ENCODE measurements at places on chromosomes 11 and 22. TPM values are rescaled to one million over a fixed set of nuclear protein-coding genes. Genes with fewer than 3 reads are reported as not detected.

GRCh38 chr11:77124488-77124887 lies 3.6 kb upstream of the MYO7A start:
- no peak for DNase-seq

- DNase-seq, result no peak
These were observed 73.2 kb downstream of the DBX1 start for GRCh38 chr11:20087118-20087521.

- DNase-seq, result no peak
These were observed 715.1 kb upstream of the API5 start for GRCh38 chr11:42596576-42597145.

DNA sequence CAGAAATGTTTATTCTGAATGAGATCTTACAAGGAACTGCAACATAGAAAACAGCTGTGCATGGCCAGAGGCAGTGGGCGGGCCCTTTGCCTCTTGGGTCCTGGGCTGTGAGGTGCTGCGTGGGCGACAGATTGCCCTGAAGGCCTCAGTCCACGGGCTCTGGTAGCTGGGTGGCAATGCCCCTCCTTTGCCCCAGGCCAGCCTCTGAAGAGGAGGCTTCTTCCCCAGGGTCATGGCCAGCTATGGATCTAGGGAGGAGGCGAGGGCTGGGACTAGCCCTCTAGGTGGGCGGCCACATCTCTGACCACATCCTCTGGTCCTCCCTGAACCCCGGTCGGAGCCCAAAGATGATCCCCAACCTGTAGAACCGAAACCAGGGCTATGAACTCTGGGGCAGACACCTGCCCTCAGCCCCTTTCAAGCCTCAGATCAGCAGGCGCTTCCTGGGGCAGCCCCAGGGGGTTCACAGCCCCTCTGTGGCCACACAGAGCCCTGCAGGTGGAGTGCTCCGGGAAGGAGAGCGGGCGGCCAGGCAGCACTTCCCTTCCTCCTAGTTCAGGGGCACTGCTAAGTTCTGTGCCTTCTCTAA lies 6.6 kb upstream of the CDC42BPG start:
- no peak for DNase-seq

- peak; percentile 76 for DNase-seq
These were observed at the start of gene NRXN2 for GRCh38 chr11:64723117-64723906. Gene NRXN2 (minus strand): TSS chr11:64723197. CDS start chr11:64713699, 9,498 bp downstream.

GRCh38 chr22:36991206-36991605 lies 28.0 kb downstream of the TST start:
- no peak for DNase-seq

GRCh38 chr11:128919216-128919615 lies 23.5 kb downstream of the TP53AIP1 start:
- DNase-seq, result no peak

GRCh38 chr11:43567396-43567975 lies 113.1 kb upstream of the HSD17B12 start:
- no peak for DNase-seq

DNA sequence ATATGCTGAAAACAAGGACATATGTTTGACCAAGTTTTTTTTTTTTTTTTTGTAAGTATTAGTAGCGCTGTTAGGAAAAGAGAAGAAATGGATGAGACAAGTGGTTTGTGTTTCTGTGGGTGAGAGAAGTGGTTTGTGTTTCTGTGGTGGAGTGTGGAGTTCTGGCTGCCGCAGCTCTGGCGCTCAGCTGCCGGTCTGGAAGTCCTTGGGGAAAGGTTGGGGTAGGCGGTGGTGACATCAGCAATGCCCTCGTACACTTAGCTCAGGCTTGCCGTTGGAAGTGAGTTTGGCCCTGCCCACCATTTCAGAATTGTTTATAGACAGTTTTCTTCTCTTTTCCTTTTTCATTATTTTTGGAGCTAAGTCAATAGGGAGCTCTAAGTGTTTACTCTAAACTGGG lies 116.6 kb downstream of the TBC1D22A start:
- no peak for DNase-seq

DNA sequence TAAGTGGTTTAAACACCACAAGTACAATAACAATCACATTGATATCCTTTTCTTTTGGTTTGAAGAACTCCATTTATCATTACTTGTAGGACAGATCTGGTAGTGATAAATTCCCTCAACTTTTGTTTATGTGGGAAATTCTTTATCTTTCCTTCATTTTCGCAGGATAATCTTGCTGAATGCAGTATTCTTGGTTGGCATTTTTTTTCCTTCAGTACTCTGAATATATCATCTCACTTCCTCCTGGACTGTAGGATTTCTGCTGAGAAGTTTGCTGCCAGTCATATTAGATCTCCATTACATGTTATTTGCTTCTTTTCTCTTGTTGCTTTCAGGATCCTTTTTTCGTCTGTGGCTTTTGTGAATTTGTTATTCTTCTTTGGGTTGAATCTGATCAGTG lies 179.0 kb upstream of the PLET1 start:
- DNase-seq, result no peak

GRCh38 chr11:119878990-119879389 lies 150.0 kb upstream of the NECTIN1 start:
- DNase-seq, result no peak

- DNase-seq, result no peak
These were observed 10.3 kb downstream of the CBX7 start for GRCh38 chr22:39142088-39142680.

DNA sequence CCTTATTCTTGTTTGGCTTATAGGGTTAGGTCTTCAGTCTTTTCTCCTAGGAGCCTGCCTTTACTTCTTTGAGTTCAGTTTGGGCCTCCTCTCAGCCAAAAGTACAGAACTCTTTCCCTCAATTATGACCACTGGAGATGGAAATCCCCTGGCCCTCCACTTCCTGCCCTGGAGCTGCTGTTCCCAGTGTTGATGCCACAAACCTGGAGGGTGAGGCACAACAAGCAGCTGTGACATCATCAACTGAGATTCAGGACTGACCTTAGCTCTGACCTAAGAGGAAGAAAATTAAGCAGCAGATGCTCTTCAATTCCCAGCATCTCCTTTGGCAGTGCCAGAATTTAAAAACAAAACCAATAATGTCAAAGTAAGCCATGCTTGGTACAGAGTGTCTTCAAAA lies 3.0 kb downstream of the ABTB2 start:
- DNase-seq, result no peak

DNA sequence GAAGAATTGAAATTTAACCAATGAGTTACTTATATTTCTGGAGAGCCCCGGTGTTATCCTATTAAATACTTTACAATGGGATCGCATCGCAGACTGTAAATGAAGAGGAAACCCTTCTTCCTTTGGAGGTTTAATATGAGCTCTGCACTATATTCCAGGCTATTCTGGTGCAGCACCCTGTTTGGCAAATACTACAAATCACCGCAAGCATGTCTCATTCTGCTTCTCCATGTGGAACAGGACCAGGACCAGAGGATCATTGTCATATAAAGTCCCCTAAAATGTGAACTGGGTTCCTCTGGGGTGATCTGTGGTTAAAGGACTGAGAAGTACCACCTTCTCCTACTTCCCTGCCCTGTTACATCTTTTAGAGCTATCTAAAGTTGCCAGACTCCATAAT lies 703.7 kb downstream of the DLG2 start:
- DNase-seq, result no peak

DNA sequence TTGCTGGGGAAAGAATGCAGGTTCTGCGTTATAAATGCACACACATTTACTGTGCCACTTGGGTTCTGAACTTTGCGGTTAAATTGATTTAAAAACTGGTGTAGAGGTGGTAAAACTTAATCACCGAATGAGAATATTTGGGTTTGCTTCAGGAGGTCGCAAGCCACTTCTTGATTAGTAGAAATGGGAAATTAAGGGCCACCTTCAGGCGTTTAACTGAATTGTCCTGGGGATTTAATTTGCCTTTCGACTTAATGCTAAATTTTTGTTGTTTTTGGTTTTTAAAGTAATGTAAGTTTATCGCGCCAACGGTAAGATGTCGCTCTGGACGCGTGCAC lies 459 bp upstream of the NCR3LG1 start:
- no peak for DNase-seq

DNA sequence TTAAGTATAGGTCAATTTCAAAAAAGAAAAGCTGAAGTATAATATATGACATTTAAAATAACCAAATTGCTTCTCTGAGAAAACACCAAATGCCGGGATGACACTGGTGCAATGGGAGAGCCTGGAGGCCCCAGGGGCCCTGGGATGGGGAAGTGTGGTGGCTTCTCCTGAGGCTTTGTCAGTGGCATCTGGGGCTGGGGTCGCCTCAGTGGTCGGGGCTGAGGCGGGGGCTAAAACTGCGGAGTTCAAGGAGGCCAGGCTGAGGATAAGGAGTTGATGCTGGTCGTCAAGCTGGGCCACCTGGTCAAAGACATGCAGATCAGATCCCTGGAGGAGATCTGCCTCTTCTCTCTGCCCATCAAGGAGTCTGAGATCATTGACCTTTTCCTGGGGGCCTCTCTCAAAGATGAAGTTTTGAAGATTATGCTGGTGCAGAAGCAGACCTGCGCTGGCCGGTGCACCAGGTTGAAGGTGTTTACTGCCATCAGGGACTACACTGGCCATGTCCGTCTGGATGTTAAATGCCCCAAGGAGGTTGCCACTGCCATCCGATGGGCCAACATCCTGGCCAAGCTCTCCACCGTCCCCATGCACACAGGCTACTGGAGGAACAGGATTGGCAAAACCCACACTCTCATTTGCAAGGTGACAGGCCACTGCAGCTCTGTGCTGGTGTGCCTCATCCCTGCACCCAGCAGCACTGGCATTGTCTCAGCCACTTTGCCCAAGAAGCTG lies 660.1 kb upstream of the CCDC179 start:
- no peak for DNase-seq

DNA sequence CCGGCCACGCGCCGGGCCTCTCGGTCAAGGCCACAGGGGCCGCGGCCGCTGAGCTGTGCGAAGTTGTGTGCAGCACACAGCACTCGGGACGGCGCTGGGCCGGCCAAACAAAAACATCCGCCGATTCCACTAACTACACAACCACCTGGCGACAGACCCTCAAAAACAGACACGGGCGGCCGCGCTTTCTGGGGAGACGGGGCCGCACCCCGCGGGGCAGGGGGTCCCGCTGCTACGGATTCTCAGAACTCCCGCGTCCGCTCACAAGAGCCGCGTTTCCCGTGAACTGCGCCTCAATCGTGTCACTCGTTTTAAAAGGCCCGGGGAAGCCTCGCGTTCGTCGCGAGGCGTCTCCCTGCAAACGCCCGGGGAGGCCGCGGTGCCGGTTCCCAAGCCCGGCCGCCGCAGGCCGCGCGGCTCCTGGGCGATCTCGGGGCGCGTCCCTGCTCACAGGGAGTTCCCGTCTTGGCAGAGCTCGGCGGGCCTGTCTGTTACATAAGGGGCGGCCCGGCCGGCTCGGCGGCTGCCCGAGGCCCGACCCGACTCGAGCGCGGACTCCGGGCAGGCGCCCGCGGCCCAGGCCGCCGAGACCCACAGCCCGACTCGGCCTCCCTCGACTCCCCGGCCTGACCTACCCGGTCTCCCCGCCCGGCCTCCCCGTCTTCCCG lies 936 bp downstream of the BRD1 start:
- peak; percentile 35 for DNase-seq

DNA sequence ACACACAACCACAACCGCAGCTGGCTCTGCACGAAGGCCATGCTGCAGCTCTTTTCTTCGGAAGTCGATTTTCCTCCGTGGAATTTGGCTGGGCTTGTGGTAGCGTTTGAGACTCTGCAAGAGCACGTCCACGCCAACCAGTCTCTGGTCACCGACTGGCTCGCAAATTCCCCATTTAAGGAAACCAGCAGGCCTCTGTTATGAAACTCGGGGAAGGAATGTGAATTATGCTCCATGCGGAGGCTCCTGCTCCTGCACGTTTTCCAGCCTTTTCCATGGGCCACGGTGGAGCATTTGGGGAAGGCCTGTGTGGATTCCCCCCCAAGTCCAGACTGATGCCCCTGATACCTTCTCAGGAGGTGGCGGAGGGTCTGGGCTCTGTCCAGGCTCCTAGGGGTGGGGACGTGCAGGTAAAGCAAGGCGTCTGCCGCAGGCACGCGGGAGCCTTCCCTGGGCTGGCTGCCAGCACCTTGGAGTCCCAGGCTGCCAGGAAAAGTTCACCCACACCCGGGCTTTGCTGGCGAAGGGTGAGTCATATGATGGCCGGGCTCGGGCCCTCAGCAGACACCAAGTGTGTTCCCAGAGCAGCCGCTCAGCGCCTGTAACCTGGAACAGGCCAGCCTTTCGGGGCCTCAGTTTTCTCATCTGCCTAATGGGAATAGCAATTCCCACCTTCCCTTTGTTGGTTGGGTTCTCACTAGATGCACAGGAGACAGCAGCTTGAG lies 41.9 kb downstream of the LRP5 start:
- DNase-seq, result no peak

- no peak for DNase-seq
These were observed 82.1 kb upstream of the GALNT18 start for GRCh38 chr11:11703885-11704284.

- DNase-seq, result no peak
These were observed 3.0 kb downstream of the PTPRCAP start for GRCh38 chr11:67434395-67434881.

DNA sequence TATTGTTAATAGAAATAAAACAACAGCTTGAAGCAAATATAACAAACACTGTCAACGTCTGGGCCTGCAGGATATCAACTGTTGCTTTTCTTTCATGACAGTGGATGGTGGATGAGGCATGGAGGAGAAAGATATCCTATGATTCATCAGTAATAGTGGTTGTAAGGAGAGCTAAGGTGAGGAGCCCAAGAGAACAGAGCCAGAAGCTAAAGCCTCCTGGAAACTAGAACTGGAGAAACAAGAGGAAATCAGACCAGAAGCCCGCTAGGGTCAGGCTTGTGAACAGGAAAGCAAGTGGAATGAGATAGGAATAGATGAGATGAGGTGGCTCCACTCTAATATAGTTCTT lies 37.7 kb upstream of the MMP12 start:
- no peak for DNase-seq

DNA sequence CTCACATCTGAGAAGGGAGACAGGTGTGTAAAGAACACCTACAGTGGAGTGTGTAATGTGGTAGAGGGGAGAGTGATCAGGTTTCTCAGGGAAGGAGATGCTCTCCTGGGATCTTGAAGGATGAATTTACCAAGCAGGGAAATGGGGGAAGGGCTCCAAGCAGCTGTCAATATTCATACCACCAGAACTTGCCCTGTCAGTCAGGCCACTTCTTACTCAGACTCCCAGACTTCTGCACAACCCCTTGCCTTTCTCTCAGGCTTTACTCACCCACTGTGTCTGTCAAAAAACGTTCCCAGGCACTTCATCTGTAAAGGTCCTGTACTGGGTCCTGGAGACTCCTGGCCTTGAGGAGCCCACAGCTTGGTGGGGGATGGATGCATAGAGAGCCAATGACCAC lies 14.0 kb upstream of the FCHSD2 start:
- DNase-seq, result no peak

DNA sequence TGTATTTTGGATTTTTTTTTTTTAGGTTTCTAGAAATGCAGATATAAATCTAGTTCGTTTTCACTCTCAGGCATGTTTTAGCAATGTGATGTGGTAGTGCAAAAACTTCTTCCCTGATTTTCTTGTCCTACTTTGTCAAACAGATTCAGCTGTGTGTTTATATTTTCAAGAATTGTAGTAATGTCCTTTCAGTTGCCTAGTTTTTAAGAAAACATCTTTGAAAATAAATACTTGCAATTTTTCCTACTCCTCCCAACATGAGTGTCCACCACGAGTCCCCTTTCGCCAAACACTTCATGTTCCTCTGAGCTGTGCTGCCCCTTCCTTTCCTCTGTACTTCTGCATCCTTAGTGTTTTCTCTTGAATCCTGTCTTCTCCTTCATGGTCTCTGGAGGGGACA lies 686.9 kb downstream of the NTM start:
- no peak for DNase-seq

GRCh38 chr11:78706551-78706950 lies 131.9 kb upstream of the NARS2 start:
- DNase-seq, result no peak

Gene HORMAD2
- total RNA-seq, result not detected

Gene TRIM29
- total RNA-seq, result not detected

Gene TIGD3
- total RNA-seq, result 0.85 TPM

Gene OR2AG1
- not detected for total RNA-seq

Gene LIF
- 0.17 TPM for total RNA-seq

Gene ACTN3
- 0.22 TPM for total RNA-seq

Data from CD4-positive, alpha-beta T cell (primary cell).